ENCODE measurements at places on chromosomes 11 and 22. TPM values are rescaled to one million over a fixed set of nuclear protein-coding genes. Genes with fewer than 3 reads are reported as not detected.

DNA sequence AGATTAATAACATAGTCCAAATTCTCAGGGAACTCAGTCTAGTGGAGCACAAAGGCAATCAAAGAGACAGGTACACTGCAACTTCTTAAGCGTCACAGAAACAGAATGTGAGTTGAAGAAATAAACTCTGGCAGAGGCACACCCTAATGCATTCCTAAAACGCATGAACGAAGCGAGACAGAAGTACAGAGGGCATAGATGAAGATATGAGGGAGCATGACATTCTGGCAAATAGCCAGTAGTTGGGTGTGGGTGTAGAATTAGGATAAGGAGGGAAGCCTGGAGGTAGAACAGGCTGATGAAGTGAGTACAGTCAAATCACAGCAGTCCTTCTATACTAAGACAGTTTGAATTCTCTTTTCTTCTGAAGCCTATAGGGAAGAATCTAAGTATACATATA, 838.7 kb upstream of the API5 start:
- DNase-seq = no peak

DNA sequence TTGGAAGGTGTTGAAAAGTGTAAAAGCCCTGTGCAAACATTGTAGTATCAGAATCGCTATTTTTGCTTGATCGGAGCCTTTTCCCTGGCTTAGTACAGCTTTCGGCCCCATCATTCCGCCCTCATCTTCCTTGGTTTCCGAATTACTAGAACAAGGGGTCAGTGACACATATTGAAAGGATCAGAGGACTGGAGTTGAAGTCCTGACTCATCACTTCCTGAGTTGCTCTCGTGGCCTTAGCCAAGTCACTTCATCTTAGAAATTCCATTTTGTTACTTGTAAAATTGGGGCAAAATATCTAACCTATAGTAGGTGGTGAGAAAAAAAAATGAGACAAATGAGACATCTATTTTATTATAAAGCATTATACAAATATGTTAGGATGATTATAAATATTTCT, 375.0 kb downstream of the NTM start:
- DNase-seq = no peak

DNA sequence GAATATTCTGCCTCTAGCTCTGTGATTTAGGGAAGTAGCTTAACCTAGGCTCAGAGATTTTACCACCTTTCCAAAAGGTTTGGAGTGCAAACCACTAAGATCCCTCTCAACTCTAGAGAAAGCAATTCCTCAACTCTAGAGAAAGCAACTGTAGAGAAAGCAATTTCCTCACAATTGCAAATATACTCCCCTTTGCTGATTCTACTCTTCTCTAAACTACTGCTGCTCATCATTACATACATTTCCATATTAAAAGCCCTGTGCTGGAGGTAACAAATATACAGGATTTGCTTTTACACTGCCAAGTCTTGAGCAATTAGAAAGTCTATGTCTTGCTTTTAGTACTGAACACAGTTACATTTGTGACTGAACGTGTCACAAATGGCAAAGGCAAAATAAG, 48.2 kb downstream of the ALG9 start:
- DNase-seq = no peak

GRCh38 chr11:71120471-71120896, 131.9 kb downstream of the SHANK2 start:
- DNase-seq = peak; percentile 8

GRCh38 chr11:111941963-111942362, 4.8 kb downstream of the DIXDC1 start:
- DNase-seq = no peak

DNA sequence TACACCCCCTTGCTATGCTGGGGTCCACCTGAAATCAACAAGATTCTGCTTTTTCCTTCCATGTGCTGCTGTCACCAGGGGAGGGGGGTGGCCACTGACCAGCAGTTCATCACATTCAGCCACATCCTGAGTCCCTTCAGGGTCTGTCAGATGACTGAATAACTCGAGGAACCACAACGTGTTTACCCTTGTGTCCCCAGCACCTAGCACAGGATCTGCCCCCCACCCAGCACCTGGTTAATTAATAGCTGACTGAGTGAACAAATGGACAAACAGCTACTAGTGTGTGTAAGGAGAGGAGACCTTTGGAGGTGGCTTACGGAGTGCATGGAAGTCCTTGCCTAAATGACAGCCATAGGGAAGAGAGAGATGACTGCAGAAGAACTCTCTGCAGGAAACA, 119.5 kb upstream of the NCAM1 start:
- no peak for DNase-seq

The MN1 gene
- 0.12 TPM for total RNA-seq

The RTN4RL2 gene
- 0.33 TPM for total RNA-seq

The VPREB3 gene
- 0.80 TPM for total RNA-seq

Data from activated CD4-positive, alpha-beta T cell treated with anti-CD3 and anti-CD28 coated beads for 36 hours (primary cell).